H4 (cell line): ENCODE measurements at places on chromosomes 1 and 21. TPM values are rescaled to one million over a fixed set of nuclear protein-coding genes. Genes with fewer than 3 reads are reported as not detected.

The KCNJ10 gene
- not detected in 2 replicates for total RNA-seq

The FAM151A gene
- total RNA-seq = not detected in 2 replicates

The NMNAT2 gene
- total RNA-seq = 0.14 and 1.4 TPM in 2 replicates

The SUMO3 gene
- 155 and 177 TPM in 2 replicates for total RNA-seq

The NR0B2 gene
- not detected in 2 replicates for total RNA-seq

The OR10Z1 gene
- total RNA-seq = not detected in 2 replicates

The HPCAL4 gene
- total RNA-seq = 0.46 and 0.74 TPM in 2 replicates

The TSPAN2 gene
- total RNA-seq = 1.3 and 3.7 TPM in 2 replicates

The SYT14 gene
- 3.1 TPM in 2 replicates for total RNA-seq

The LAD1 gene
- total RNA-seq = not detected in 2 replicates

The CELSR2 gene
- 1.7 and 1.9 TPM in 2 replicates for total RNA-seq

The GJA5 gene
- total RNA-seq = 0.15 and 0.41 TPM in 2 replicates

The VAMP4 gene
- 7.4 and 9.5 TPM in 2 replicates for total RNA-seq

The SELL gene
- total RNA-seq = 5.0 and 5.1 TPM in 2 replicates

The OR2L5 gene
- total RNA-seq = not detected in 2 replicates

The NPHS2 gene
- total RNA-seq = not detected in 2 replicates

The RGL1 gene
- 14.9 and 18.7 TPM in 2 replicates for total RNA-seq

The ETNK2 gene
- total RNA-seq = 18.3 and 19.1 TPM in 2 replicates

The NR1I3 gene
- not detected in 2 replicates for total RNA-seq

The KCNQ4 gene
- total RNA-seq = not detected in 2 replicates

The RAVER2 gene
- 17.4 and 19.8 TPM in 2 replicates for total RNA-seq
